Brain (organoid and tissue), 16 donors: ENCODE measurements at places on chromosomes 1 and 21.
A peak's percentile ranks its signal among the peaks of the same experiment; 100 is the strongest.

GRCh38 chr1:97599447-97599846, 321.4 kb downstream of the DPYD start:
- DNase-seq = no peak

DNA sequence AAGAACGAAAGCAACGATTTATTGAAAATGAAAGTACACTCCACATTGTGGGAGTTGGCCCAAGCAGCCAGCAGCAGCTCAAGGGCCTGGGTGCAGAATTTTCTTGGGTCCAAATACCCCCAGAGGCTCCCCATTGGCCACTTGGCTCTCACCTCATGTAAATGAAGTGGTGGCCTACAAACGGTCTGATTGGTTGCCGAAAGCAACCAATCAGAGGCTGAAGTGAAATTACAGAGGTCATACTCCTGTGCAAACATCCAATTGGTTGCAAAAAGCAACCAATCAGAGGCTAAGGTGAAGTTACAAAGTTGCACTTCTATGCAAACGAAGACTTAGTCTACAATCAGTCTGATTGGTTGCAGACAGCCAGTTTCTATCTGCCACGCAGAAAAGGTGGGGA, 31.9 kb downstream of the FAM163A start:
- no peak for DNase-seq

- DNase-seq = no peak
Measured at GRCh38 chr1:14499312-14500040, 99.0 kb upstream of the KAZN start.

GRCh38 chr1:78033797-78034172, 12.0 kb upstream of the GIPC2 start:
- DNase-seq = no peak

- DNase-seq = peak; percentile 26
Measured at GRCh38 chr1:159881622-159882526, 18.1 kb downstream of the CFAP45 start.

GRCh38 chr21:38945545-38946245, 140.0 kb downstream of the ETS2 start:
- DNase-seq = peak; percentile 63

DNA sequence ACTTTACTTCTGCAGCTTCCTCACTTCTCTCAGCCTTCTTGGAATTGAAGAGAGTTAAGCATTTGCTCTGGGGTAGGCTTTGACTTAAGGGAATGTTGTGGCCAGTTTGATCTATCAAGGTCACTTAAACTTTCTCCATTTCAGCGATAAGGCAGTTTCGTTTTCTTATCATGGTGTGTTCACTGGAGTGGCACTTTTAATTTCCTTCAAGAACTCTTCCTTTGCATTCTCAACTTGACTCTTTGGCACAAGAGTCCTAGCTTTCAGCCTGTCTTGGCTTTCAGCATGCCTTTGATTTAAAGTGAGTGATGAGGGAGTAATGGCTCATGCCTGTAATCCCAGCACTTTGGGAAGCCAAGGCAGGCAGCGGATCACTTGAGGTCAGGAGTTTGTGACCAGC, 38.7 kb downstream of the HS2ST1 start:
- DNase-seq = no peak

- DNase-seq = no peak
Measured at GRCh38 chr21:35265170-35265877, 216.2 kb upstream of the RUNX1 start.

DNA sequence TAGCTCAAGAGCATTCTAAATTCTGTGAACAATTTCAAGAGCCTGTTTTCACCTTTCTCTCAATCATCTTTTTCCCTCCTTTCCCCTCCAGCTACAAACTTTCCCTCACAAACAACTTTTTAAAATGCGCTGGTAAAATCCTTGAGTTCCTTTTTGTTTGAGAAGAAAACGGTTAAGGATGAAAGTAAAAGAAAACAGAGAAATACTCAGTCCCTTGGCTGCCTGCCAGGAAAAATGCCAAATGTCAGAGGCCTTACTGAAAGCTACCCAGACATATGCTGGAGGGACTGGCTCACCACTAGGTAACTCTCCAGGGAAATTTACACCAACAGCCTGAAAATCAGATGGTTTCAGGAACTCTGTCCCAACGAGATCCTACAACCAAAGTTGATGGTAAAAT, 11.0 kb upstream of the SERBP1 start:
- DNase-seq = peak; percentile 24

GRCh38 chr1:168110896-168111545, 25.7 kb downstream of the GPR161 start:
- DNase-seq = no peak

GRCh38 chr1:2868571-2869195, 67.2 kb upstream of the TTC34 start:
- no peak for DNase-seq

DNA sequence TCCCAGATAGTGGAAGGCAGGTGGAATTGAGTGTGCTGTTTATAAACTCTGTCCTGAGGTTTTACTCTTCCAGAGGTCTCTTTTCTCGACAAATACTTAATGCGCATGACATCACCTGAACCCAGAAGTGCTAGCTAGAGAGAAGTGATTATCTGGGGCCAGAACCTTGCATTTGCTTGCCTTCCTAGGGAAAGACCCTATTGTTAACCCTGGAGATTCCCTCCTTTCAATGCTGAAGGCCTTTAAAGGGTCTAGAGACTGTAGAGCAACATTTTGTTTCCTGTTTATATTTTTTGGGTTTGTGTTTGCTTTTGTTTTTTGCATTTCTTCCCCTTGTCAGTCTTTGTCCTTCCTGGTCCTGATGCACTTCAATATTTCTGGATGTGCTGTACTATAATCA, 36.2 kb downstream of the ATP2B4 start:
- no peak for DNase-seq

GRCh38 chr1:228209657-228210056, 1.8 kb downstream of the OBSCN start:
- no peak for DNase-seq

- DNase-seq = no peak
Measured at GRCh38 chr1:111833334-111833733, 77.6 kb downstream of the DDX20 start.

DNA sequence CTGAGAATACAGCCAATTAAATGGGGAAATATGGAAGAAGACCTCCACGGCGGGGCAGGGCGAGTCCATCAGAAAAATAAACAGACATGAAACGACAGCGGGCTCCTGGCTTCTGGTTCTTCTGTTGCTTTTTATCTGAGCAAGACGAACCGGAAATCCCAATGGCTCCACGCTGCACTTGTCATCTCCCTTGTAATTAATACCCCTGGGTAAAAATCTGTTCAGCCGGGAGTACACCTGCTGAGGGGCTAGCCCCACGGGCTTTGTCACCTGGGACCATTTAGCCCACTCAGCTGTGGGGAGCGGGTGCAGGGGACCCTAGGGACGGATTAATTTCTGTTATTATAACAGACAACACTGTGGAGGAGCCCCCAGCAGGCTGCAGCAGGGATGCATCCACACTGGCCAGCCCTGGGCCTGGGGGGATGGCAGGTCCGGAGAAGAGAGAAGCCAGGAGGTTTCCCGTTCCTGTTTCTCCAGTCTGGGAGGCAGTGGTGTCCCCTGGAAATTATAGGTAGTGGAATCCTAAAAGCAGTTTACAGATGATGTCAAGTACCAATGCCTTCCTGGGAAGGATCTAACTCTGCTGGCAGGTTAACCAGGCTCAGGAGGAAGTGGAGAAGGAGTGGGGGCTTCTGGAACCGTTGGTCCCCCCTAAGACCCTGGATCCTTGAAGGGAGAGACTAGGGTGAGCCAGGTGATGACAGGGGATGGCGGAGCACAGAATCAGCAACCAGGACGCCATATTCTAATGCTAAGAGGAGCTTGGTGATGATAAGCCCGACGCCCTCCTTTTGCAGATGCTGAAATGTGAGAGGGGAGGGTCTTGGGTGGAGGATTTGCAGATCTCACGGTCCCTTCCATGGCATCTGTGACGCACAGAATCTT, 566.1 kb downstream of the PTPRU start:
- DNase-seq = no peak

- no peak for DNase-seq
Measured at GRCh38 chr21:36703626-36704280, 4.8 kb downstream of the SIM2 start.

DNA sequence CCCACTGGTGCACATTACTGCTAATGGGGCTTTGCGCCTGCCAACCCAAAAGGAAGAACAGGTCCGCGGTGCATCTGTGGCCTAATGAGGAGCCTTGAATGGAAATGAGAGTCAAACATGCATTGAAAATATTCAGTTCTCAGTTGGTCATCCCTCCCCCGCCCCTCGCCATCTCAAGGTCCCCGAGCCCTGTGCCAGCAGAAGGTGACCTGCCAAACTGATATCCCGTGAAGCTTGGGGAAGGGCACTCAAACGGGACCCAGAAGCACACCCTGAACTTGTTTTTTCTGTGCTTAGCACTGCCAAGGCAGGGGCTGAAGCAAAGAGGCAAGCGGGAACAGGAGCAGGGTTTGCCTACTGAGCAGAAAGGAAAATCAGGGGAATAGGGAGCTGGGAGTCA, 67.9 kb upstream of the ZNF648 start:
- DNase-seq = peak; percentile 35

DNA sequence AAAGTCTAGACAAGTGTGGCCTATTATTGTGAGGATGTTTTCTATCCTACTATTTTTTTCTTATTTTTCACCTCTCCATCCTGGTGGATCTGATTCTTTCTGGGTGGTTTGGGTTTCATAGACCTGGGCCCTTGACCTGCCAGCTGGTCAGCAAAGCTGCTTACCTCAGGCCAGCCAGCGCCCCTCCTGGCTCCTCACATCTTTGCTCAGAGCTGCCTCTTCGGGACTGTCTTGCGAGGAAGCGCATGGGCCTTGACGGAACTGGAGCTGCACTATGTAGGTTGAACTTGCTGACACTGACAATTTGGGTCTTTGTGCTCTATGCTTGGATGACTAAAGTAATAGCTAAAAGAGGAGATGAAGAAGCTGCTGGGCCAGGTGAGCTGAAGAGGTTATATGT, 138.5 kb upstream of the SYT6 start:
- no peak for DNase-seq

GRCh38 chr1:27070390-27071048, 57.9 kb upstream of the TENT5B start:
- DNase-seq = no peak

DNA sequence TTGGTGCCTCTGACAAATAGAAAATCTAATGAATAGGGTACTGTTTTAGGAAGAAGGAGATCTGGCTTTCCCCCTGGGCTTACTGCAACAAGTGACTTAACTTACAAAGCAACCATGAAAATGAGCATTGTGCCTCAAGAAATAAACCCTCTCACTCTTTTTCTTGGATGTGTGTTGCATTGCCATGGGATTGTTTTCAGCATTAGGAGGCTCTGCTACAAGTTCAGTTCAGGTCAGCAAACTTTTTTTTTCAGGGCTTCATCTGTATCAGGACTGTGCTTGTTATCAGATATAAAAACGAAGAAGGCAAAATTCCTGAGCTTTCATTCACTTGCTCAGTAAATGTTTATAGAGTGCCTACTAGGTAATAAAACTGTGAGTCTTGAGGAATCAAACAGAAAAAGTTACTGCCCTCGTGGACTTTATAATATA, 37.8 kb upstream of the DOCK7 start:
- peak; percentile 57 for DNase-seq

DNA sequence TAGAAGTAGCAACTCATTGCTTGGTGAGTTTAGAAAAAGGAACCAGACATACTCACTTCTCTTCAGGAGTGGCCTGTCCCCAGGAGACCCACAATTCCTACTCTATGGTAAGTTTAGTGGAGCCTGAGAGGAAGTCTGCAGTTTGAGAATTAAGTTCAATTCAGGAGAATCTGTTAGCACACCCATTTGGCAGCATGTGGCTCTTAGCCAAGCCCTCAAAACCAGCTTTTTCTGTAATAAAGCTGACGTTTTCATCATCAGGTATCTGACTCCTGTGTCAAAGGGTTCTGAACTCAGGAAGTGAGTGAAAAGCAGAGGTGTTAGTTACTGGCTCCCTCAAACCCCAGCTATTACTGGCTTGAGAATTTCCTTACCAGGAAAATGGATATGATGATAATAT, 20.4 kb upstream of the RGS16 start:
- DNase-seq = no peak

DNA sequence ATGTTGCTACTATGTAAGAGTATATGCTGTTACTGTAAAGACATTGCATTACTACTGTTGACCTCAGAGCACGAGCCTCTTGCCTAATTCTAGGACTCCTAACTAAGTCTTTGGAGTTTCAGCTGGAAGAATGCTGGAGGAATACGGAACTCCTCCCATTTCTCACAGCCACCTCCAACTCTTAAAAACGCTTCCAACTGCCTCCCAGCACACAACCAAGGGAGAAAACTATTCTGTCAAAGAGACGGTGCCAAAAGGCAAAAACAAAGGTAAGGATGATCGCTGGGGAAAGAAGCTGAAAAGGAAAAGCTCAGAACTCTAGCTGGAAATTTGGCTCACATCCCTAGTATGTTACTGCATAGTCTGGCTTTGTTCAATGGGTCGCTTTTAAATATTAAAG, at the start of gene FMO2:
Gene FMO2, plus strand, starts transcription at position 210 of the 400 bp plus-strand sequence. CDS start 414 bp downstream, outside the sequence.
- DNase-seq = no peak

DNA sequence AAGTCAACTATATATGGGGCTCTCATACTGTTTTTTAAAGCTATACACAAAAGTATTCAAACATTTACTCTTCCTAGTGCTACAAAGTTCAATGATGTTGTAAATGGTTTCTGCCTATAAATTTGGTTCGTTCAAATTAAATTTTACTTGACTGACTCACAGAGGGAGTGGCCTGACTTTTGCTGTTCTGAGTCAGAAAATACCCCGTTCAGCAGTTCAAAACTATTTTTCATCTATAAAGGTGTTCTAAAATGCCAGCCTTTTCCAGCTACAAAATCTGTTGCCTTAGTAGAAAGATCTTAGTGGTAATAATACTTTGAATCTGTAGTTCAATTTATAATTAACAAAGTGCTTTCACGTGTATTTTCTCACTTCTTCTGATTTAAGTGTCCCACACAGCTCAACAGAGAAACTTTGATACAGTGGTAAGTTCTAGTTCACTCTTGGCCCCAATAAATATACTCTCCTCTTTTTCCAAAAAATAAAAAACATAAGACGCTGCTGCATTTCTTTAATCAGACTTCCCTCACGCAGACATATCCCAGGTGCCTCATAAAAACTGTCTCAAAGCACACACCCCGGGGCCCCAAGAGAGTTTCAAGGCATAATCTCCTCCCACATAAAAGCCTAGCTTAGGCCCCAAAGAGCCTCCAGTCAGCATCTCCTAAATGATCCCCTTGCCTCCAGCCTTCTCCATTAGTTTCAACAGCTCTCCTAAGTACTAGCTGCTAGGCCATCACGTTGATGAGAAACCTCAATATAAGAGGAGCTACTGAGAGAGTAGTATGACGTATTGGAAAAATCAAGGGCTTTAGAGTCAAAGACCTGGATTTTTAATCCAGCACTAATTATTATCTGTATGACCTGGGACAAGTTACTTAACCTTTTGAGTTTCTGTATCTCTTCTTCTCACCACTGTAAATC, 3.2 kb downstream of the PTP4A2 start:
- DNase-seq = no peak

GRCh38 chr1:248622570-248623001, 12.3 kb downstream of the OR2T11 start:
- DNase-seq = peak; percentile 21
